Fibroblast of skin of right quadriceps (primary cell): ENCODE measurements at places on chromosomes 3 and 15.

DNA sequence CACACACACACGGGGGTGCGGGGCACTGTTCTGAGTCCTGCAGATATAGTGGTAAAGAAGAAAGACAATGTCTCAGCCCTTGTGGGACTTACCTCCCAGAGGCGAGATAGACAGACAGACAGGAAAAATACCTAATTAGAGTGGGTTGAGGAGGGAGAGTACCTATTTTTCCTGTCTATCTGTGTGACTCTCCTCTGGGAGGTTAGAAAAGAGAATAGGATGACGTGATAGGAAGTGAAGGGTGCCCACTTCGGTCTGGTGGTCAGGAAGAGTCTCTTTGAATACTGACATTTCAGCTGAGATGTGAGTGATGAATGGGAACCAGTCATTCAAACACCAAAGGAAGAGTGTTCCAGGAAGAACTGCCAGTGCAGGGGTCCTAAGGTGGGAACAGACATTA, 4.1 kb upstream of the APOD start:
- DNase-seq: no peak

GRCh38 chr3:86257955-86258641, 732.9 kb downstream of the VGLL3 start:
- no peak for DNase-seq

GRCh38 chr3:162743091-162743490, 1246.5 kb downstream of the OTOL1 start:
- DNase-seq: no peak

GRCh38 chr15:70240082-70240481, 142.4 kb upstream of the TLE3 start:
- no peak for DNase-seq

GRCh38 chr15:35071106-35071505, 14.0 kb downstream of the NANOGP8 start:
- DNase-seq: no peak

DNA sequence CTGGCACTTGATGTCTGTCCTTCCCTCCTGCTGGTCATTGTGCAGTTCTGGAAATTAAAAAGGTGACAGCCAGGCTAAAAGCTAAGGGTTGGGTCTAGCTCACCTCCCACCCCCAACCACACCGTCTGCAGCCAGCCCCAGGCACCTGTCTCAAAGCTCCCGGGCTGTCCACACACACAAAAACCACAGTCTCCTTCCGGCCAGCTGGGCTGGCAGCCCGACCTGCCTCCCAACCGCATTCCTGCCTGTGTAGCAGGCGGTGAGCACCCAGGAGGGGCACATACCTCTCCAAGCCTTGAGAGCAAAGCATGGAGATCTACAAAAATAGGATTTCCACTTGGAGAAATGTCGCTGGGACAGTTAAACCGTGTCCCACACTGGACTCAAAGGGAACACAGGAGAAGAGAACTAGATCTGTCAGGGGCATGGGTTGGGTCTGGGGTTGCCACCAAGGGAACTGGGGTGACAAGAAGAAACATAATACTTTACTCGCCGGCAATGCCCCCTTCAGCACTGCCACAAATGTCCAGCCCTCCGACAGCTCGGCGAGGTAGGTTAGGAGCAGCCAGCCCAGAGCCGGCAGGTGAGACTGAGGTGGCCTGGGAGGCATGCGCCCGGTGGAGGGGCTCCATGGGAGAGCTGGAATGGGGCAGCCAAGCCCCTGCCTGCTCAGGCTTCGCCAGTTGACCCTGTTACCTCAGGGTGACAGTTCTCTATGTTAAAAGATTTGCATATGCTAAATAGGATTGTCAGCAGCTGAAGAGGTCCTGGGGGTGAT, 52.2 kb downstream of the EXOG start:
- no peak for DNase-seq

- no peak for DNase-seq
Observed at GRCh38 chr3:69752241-69752640, 13.0 kb downstream of the MITF start.

DNA sequence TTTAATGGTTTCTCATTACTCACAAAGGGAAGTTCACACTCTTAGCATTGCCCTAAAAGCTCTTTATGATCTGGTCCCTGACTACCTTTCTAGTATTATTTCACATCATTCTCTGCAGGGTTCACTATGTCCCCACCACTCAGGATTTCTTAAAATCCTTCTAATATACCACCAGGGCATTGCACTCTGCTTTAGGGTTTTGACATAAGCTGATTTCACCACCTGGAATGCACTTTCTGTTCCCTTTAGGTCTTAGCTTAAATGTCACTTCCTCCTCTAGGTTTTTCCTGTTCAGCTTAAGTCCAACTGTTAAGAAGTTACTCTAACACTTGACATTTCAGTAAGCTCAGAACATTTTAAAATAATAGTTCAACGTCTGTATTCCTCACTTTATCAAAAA, 81.7 kb downstream of the HCN4 start:
- DNase-seq: no peak

DNA sequence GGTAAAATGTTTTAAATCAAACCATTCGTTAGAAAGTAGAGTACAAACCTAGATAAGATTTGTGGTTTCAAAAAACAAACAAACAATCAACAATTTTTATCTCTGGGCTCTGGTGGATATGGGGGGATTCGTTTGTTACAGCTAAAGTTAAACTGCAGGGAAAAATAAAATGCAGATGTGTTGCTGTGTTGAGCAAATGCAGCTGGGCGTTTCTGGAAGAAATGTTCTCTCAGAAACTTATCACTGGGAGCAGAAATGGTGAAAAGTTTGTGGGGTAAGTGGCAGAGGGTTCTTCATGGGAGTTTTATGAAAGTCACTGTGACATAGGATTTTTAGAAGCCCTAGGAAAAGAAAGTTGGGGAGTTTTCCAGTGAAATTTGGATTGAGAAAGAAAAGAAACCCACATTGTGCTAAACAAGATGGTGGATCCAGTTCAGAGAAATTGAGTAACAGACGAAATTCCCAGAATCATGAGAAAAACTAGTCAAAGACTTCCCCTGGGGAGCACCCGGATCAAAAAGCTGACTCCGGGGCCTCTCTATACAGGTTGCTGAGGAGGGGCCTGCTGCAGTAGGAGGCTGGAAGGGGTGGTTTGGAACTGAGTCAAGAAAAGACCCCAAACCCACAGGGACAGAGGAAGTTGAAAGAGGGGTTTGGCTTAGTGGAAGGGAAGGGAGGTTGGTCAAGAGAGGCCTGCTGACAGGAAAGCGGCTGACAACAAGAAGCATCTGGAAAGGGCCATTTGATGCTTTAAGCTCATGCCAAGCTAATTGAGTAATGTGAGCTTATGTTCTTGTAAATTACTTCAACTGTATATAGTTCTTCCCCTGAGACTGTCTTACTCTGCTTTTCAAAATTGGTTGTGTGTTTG, 108.7 kb downstream of the RARB start:
- DNase-seq: peak; percentile 58

- no peak for DNase-seq
Observed at GRCh38 chr3:61961900-61962299, 400.5 kb downstream of the PTPRG start.

GRCh38 chr3:60696428-60697125, 554.7 kb downstream of the FHIT start:
- no peak for DNase-seq

- no peak for DNase-seq
Observed at GRCh38 chr3:137761099-137761562, 3.0 kb upstream of the SOX14 start.

- DNase-seq: no peak
Observed at GRCh38 chr3:52443791-52444687, 864 bp downstream of the SEMA3G start.

DNA sequence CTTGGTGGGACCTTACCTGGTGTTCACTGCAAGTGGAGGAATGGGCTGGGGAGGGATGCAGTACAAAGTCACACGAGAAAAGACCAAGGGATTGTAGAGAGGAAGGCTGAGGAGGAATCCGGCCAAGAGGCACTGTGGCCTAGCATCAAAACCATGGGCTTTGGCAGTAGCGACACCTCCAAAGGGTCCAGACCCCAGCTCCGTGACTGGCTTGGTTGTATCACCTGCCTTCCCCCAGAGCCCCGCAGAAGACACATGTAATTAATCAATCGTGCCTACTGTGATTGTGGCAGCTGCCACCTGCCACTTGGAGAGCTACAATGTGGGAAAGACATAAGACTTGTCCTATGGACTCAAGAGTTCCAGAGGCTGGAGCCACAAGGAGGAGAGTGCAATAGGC, 54.7 kb downstream of the ST8SIA2 start:
- DNase-seq: no peak

DNA sequence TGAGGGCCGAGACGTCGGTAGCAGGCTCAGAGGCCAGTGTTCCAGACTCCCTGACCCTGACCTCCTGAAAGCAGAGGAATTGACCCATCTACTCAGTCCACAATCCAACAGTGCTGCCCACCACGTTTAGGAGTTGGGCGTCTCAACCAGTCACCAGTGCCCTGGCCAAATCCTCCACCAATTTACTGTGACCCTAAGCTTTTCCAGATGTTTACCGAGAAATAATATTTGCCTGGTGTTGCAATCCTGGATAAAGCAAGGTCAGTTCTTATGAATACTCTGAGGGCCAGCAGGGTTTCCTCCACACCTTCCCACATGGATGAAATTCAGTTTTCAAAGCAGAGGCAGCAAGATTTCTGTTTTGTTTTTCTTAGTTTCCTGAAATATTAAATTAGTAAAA, 7.5 kb upstream of the APOD start:
- no peak for DNase-seq

DNA sequence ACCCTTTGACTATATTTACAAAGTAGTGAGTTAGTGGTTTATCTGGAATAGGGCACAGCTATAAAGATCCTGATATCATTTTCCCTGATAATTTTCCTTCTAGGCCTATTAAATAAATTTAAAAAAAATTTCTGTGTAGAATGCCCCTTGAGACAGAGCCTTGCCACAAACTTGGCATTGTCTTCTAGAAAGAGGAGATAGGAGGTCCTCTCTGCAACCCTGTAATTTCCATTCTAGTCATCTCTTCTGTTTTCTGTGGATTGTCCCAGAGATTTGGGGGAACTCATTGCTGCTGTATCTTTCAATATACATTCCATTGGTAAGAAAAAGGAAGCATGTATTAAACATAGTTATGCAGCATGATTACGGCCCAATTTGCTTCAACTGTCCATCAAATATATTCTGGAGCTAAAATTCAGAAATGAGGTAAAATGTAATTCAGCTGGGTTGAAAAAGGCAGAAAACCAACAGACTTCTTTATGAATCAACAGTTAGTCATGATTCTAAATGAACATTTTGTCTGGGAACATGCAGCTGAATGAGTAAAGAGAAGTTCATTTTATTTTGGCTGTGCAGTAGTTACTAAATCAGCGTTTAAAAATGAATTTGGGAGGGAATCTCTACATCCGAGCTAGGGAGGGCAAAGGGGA, 401.1 kb downstream of the NAALADL2 start:
- DNase-seq: peak; percentile 69

GRCh38 chr3:183008800-183009199, 28.5 kb upstream of the DCUN1D1 start:
- DNase-seq: no peak

DNA sequence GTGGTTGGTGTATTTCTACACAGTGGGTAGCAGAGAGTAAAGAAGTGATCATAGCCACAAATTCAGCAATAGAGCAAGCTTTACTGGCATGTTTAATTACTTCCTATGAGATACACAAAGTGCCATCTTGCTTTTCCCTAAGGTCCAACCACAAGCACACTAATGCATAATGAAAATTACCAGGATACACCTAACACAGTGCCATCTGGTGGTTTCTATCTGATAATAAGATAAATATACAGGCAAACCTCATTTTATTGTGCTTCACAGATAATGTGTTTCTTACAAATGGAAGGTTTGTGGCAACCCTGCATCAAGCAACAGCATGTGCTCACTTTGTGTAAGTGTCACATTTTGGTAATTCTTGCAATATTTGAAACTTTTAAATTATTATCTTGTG, 223.0 kb downstream of the NSUN3 start:
- no peak for DNase-seq

DNA sequence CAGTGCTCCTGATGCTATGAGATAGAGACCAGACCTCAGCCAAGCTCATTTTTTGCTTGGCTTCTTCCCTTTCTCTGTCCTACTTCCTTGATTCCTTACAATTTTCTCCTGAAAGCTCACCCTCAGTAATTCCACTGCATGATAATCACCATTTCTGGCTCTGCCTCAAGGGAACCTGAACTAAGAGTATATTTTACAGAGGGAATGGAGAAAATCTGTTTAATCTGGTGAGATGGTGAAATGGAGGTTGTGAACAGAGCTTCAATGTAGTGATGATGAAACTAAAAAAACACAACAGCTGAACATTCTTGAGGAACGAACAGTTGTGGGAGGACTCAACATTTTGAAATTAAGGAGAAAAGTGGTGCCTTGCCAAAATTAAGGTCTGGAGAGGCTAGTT, 16.3 kb downstream of the HHLA2 start:
- DNase-seq: peak; percentile 56

GRCh38 chr3:184316792-184317191, 2.4 kb downstream of the EIF4G1 start:
- no peak for DNase-seq
